ENCODE measurements at places on chromosomes 5 and 9.

GRCh38 chr5:135915466-135916001 lies 19.9 kb upstream of the IL9 start:
- no peak for DNase-seq

DNA sequence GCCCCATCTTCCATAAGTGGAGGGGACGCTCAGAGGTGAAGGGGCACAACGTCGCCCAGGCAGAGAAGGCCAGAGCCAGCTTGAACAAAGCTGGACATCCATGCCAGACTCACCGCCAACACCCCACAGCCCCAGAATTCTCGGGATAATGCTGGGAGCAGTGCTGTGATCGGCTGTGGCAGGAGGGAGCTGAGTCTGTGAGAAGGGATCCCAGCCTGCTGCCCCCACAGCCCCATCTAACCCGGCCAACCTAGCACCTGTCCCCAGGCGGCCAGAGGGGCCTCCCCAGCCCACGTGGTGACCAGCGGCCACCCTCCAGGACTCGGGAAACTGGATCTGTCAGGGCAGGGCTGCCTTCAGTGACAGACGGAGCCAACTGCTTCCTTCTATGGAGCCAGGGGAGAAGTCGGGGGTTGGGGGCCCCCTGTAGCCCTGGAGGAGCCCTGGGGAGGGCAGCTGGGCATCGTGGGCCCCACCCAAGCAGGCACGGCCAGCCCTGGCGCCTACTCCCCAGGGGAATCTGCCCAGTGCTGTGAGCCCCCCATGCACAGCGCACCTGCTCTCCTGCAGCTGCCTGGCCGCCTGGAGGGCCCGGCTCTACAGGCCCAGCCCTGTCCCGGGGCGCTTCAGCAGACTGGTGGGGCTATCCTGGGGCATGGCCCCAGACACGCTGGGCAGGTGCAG lies 6.0 kb downstream of the BRD3 start:
- DNase-seq, result no peak

DNA sequence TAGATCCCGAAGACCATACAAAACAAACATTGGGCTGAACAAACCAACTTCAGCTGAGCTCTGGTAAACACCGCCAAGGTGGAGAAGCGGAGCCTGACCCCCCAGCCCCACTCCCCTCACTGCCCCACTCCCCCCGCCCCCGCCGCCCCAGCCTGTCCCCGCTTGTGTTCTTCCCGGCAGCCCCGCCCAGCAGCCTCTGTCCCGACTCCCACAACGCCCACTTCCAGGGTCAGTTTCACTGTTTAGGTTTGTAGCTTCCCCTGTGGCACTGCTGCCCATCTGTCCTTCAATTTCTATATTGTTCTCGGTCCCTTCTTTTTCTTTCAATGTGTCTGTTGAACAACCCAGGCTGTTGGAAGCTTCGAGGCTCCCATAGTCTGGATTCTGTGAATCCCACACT lies 112.0 kb upstream of the CACNA1B start:
- no peak for DNase-seq

- DNase-seq, result no peak
Measured at GRCh38 chr9:88221105-88221504, 82.8 kb upstream of the SPATA31C2 start.

DNA sequence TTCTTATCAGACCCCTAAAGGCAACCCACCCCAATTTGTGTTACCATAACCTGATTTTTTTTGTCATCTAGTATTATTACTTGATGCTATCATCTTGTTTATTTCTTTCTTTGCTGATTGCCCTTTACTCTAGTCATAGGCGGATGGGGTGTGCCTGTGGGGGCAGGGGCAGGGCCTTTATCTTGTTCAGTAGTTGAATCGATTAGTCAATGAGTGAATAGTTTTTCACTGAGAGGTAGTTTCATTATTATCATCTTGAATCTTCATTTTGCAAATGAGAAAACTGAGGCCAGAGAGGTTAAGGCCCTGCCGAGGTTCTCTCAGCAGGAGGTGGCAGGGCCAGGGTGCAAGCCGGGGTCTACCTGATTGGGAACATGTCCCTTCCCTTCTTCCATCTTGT lies 9.4 kb upstream of the GM2A start:
- peak; percentile 78 for DNase-seq

DNA sequence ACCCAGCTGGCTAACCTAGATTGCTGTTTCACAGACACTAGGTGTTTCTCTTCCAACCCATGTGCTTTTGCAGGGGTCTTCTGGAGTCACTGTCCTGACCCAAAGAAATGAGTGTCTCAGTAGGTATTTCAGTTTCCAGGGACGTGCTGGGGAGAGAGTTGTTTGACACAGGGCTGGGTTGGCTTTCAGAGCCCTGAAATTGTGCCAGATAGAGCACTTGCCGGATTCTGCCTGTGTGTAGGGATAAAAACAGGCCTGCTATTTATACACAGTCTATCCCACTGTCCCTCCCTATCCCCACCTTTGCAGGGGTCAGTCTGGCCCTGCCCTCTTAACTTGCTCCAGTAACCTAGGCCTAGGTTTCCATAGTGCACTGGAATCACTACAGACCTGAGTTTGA lies 957 bp upstream of the HBEGF start:
- no peak for DNase-seq

DNA sequence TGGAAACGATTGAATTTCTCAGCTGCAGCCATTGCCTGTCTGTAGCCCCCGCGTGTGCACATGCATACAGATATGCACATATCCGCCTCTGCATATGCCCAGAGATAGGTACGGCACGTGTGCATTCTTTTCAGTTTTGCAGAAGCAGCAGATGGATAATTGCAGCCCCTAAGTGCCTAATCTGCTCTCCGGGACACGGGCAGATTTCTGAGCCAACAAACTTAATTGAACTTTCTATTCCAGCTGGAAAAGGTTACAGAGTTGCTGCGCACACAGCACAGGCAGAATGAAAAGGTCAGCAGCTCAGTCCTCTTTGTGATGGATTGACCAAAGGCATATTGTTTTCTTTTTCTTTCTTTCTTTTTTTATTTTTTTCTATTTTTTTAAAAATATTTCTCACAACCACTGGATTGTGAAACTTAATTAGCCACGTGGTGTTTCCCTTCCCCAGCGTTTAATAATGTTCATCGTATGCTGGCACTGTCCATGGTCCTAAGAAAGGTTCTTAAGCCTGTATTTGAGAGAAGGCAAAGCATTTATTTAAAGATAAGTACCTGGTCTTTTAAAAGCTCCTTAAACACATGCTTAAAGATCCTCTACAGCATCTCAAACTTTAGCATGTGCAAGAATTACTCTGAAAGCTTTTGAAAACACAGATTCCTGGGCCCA lies 270.2 kb upstream of the BRINP1 start:
- no peak for DNase-seq

DNA sequence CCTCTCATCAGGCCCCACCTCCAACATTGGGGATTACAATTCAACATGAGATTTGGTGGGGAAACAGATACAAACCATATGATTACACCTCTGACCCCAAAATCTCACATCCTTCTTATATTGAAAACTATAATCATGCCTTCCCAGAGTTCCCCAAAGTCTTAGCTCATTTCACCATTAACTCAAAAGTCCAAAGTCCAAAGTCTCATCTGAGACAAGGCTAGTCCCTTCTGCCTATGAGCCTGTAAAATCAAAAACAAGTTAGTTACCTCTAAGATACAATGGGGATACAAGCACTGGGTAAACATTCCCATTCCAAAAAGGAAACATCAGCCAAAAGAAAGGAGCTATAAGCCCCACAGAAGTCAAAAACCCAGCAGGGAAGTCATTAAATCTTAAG lies 26.8 kb upstream of the ARSB start:
- no peak for DNase-seq

DNA sequence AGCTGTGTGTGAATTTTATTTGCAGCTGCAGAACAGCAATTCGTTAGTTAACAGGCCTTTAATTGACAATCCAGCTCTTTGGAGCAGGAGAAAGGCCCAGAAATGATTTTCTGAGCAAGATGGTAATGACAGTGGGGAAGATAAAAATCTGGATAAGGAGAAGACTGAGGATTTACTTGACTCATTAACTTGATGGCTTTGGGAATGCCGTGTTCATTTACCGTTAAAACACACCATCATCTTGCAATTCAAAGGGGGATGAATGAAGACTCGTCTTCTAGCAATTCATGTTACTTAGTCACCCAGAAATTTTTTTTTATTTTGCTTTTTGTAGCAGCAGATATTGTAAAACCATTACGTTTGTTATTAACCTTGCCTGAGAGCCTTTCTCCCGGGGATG lies 52.0 kb downstream of the PTTG1 start:
- no peak for DNase-seq

DNA sequence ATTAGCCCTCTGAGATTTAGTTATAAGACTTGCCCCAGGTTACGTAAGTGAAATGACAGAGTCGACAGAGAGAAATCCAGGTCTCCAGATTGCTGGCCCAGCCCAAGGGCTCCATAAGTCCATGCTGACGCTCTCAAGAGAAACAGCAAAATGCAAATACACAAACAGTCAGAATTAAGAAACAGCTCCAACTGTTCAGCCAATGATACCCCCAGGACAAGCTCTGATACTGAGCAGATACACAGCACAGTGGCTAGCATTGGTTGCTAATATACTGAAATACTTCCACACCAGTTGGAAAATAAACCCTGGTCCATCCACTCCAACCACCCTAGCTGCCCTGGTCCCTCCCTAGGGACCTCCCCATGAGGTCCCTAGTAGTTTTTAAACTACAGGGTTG lies 94.2 kb downstream of the CDK5RAP2 start:
- DNase-seq, result no peak

GRCh38 chr9:1300941-1301340 lies 250.8 kb downstream of the DMRT2 start:
- DNase-seq, result no peak

GRCh38 chr5:80961376-80962281 lies 1.5 kb downstream of the RASGRF2 start:
- peak; percentile 84 for DNase-seq

DNA sequence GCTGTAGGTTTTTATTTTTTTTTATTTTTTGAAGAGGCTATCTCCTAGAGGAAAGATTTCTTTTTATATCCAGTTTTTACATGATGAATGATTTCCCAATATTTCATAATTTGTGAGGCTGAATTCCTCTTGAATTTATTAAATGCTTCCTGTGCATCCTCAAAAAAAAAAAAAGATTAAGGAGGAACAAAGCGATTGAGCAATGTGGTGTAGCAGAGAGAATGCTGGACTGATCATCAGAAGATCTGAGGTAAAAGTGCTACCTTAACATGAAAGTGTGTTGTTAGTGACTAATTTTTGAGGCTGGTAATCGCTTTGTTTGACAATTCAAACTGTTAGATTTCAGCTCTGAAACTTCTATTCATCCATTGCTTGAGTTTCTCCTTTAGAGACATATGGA lies 125.1 kb downstream of the ESM1 start:
- DNase-seq, result no peak

DNA sequence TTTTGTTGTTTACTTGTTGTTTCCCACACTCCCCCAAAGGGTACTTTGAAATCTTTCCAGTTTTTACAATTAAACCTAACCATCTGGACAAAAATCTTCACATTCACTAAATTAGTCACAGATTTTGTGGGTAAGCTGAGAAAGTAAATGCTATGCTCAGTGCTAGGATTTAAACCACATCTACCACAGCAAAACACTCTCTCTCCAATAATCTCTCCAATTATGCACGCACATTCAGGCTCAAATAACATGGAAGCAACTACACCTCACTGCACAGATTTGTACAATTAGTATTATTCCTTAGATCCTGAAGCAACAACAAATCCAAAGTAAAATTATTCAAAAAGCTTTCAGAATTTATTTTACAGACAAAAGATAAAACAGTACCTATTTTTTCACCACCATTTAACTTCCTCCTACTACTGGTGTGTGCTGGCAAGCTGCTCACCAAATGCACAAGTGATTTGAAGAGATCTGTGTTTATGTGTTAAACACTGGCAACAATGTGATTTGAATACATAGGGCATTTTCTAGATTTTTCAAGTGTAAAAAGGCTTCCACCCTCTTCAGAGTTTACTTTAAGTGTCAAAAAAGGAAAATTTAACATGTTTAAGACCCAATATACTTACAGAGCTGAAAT lies 16.6 kb downstream of the ZNF608 start:
- no peak for DNase-seq

- no peak for DNase-seq
Measured at GRCh38 chr9:4042991-4043390, 256.9 kb downstream of the GLIS3 start.

GRCh38 chr9:107316795-107317661 lies 33.9 kb downstream of the RAD23B start:
- DNase-seq, result no peak

DNA sequence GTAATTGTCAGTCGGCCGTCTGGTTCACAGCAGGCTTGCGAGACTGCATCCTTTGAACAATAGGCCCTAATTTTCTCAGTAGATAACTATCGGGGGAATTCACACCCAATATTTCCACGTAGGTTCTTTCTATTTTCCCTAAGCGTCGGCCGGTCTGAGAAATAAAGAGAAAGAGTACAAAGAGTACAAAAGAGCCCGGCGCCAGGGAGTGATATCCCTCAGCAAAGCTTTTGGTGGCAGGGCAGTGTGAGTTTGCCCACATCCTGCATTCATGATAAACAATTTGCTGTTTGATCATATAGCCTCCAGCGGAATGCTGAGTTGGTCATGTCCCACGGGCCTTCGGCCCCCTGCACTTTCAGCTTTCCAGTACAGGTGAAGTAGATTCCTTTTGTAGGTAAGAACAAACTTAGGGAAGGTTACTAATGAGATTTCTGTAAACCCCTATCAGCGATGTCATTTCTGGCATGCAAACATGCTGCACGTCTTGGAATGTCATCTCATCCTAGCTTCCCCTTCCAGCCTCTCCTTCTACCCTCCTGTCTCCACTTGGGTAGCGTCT lies 4.7 kb upstream of the PTGR1 start:
- no peak for DNase-seq

GRCh38 chr9:35335164-35335563 lies 154.7 kb upstream of the RUSC2 start:
- DNase-seq, result no peak

- DNase-seq, result peak; percentile 96
Measured at GRCh38 chr9:133133681-133134387, 12.8 kb upstream of the RALGDS start.

GRCh38 chr9:122133263-122133983 lies 26.2 kb downstream of the NDUFA8 start:
- DNase-seq, result no peak

GRCh38 chr9:82354279-82354659 lies 365.7 kb downstream of the SPATA31D1 start:
- DNase-seq, result no peak

GRCh38 chr5:163276466-163276865 lies 160.9 kb upstream of the CCNG1 start:
- DNase-seq, result no peak
